ENCODE measurements at places on chromosomes 6 and 20.

GRCh38 chr20:50546729-50547314, 36.6 kb downstream of the PTPN1 start:
- no peak for DNase-seq

DNA sequence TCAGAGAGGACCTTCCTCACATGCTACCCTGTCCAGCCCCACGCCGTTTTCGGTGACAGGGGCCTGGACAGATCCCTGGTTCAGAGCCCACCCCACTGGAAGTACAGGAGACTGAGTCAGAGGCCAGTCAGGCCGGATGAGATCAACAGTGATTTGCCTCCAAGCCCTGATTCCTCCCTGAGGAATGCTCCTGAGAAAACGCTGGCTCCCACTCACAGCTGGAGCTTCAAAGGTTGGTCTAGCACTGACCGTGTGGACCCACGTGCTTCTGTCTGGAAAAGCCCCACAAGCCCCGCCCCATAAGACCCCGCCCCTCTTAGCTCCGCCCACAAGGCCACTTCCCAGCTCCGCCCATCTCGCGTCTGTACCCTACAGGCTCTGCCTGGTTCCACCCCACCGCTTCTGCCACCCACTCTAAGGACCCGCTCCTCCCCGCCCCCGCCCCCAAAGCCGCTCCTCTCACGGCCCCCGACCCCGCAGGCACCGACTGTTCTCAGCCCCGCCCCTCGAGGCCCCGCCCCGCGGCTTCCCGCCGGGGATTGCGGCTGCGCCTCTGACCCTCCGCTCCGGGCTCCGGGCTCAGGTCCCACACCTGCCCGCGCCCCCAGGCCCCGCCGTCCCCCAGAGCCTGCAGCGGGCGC, 64.9 kb upstream of the BHLHE23 start:
- DNase-seq, result no peak

- no peak for DNase-seq
Observed at GRCh38 chr20:23365390-23366165, 3.6 kb downstream of the GZF1 start.

DNA sequence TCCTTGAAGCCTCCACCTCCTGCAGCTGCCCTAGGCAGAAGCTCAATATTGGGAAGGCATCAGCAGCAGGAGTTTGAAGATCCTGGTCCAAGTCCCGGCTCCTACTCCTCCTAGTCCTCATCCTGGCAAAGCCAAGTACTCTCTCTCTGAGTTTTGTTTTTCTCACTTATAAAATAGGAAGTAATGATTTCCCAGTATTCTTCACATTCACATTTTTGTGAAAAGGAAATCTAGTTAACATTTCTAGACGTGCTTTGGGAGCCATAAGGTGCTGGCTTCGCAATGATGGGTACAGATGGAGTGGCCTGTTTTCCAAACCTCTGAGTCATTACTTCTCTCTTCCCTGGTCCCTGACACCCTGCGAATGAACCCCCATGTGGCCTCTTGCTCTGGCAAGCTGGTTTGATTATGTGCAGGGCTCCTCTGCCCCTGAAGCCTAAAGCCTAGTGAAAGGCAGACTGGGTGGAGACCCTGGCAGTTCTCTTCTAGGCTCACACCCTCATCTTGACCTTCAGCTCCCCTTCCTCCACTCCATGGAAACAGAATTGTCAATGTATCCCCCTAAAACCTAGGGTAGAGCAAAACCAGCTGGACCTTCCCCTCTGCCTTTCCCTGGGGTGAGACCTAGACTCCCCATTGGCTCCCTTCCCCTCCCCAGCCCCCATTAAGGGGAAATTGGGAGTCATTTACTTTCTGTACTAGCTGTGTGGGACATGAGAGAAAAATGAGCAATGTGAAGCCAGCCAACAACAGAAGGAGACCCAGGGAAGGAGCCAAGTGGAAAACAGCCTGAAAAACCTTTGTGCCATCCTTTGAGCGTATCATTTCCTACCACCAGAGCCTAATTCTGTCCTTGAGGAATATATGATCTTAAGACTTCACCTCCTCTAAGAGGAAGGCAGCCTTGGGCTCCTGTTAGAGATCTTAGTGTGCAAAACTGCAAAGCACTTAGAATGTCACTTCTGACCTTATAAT, 158.4 kb downstream of the UST start:
- DNase-seq, result no peak

DNA sequence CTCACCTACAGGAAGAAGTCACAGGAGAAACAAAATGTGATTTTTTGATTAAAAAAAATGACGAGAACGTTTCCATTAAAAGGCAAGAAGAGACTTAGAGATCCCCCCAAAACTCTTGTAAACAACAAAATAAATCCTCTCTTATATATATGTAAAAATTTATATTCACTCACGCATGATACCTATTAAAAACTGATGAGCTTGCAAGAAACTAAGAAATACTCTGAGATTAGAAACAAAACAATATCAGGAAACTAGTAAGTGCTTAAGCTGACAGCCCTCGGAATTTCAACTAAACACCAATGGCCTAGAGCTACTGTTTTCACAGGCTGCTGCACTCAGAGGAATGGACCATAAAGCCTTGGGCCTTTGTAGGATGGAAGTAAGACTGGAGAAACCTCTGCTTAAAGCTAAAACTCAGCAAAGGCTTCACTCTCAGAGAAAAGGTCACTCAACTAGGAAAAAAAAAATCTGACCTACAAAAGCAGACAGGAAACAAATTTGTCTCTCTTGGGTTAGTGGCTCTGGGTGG, 63.0 kb downstream of the MAP3K7 start:
- no peak for DNase-seq

- no peak for DNase-seq
Observed at GRCh38 chr20:45038745-45039474, 62.0 kb downstream of the KCNS1 start.

GRCh38 chr6:123803504-123804013, at the start of gene NKAIN2:
Gene NKAIN2, plus strand, starts transcription at chr6:123803865.
- no peak for DNase-seq
